Stimulated activated CD8-positive, alpha-beta memory T cell treated with anti-CD3 and anti-CD28 coated beads, Interleukin-4, amount 100 ng/mL, for 1 hour (primary cell): ENCODE measurements at places on chromosomes 3 and 15.

GRCh38 chr3:156448300-156448699 is 106.6 kb downstream of the SSR3 start:
- DNase-seq = no peak

GRCh38 chr15:34841262-34841725 is 45.9 kb upstream of the ACTC1 start:
- no peak for DNase-seq

DNA sequence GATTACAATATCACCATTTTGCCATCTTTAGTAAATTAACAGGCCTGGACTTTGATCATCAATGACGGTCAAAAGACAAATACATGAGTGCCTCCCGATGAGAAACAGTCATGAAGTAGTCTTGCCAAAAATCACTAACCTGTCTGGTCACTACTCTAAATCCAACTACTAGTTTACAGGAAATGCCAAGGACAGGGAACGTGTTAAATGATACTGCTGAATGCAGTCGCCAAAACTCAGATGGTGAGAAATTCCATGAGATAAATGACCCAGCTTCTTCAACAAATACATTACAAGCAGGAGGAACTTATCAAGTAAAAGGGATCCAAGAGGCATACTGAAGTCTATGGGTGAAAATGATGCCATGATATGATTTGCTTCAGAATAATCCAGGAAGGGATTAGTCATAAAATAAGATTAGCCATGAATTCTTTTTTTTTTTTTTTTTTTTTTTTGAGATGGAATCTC is 35.8 kb upstream of the ATP13A3 start:
- no peak for DNase-seq

DNA sequence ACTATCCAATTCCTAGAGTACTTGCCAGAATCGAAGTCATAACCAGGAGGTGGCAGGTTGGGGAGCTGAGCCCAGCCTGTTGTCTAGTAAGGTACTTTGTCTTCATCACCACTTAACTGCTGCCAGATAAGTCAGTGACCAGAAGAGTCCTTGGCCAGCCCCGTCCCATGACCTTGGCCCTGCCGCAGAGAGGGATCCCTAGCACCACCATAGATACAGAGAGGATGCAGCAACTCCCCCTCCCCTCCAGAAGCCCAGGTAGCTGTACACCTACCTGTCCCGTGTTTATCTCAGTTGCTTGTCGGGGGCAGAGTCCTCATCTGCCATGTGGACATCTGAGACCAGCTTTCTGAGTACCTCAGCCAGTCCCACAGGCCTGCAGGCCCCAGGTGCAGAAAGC is 153.6 kb upstream of the TP63 start:
- no peak for DNase-seq

- no peak for DNase-seq
Measured at GRCh38 chr3:135232226-135232625, 437.2 kb downstream of the EPHB1 start.

DNA sequence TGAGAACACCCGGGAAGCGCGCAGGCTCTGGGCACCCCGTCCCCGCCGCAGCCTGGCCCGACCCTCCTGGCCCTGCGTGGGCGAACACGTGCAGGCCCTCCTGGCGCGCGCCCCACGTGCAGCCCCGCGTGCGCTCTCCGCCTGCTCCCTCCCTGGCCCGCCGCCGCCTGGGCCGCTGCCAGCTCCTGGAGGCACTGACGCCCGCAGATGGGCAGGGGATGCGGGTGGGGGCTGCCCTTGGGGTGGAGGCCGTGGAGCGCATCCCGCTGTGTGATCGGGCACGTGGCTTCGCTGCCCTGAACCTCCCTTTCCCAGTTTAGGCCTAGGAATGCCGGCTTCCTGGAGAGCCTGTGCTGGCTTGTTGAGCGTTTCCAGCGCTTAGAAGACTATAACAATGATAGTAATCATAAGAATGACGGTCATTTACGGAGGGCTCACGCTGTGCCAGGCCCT is 104.6 kb upstream of the SLC6A6 start:
- DNase-seq = no peak

GRCh38 chr3:76362643-76363042 is 577.3 kb upstream of the ZNF717 start:
- DNase-seq = no peak

DNA sequence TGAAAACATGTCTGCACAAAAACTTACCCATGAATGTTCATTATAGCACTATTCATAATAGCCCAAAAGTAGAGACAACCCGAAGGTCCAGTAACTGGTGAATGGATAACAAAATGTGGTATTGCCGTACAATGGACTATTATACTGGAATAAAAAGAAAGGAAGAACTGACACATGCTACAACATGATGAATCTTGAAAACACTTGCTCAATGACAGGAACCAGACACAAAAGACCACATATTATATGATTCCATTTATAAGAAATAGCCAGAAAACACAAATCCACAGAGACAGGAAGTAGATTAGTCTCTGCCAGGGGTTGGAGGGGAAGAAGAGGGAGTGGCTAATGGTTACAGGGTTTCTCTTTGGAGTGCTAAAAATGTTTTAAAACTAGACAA is 18.3 kb downstream of the SHC4 start:
- DNase-seq = no peak

DNA sequence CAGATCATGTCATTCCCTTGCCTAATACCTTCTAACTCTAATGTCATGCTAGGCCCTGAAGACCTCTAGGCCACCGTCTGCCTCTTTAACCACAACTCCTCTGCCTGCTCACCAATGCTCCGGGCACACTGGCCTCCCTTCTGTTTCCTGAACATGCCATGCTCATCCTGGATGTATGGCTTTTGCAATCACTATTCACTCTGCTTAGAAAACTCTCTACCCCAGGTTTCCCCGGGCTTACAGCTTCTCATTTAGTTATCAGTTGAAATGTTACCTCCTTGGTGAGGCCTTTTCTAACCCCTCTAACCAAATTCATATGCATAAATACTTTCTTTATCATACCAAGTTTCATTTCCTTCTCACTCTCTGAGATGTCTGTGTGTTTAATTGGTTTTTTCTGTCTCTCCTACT is 727.8 kb upstream of the CFAP20DC start:
- DNase-seq = no peak

DNA sequence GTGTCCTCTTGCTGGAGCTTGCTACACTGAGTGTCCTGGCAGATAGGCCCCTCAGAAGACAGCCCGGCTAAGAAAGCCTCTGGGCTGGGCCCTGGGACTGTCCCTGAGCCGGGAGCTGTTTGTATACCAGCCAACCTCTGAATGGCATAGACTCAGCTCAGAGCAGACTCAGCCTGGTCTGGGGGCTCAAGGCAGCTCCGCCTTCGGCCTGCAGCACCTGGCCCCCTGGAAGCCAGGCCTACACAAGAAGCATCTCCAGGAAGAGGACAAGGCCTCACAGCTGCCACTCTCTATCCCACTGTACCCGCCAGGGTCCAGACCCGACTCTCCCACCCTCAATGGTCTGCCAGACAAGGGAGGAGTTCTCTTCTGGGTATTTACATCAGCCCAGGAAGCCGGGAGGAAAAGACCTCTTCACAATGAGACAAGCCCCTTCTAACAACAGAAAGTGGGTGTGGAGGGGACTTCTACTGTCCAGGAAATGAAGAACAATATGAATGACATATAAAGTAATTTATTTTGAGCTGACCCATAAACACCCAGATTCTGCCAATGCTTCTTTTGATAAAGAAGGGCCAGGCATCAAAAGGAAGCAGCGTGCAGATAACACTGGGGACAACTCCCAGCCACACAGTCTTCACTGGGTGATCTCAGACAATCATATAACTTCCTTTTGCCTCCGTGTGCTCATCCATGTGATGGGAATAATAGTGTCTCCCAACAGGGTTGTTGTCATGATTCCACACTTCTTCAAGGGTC is 110.2 kb downstream of the TPRA1 start:
- no peak for DNase-seq

GRCh38 chr3:158918008-158918407 is 116.2 kb downstream of the MFSD1 start:
- no peak for DNase-seq

- no peak for DNase-seq
Measured at GRCh38 chr3:157127268-157127667, 32.7 kb downstream of the CCNL1 start.

- DNase-seq = no peak
Measured at GRCh38 chr3:178707311-178708031, 171.2 kb downstream of the KCNMB2 start.

DNA sequence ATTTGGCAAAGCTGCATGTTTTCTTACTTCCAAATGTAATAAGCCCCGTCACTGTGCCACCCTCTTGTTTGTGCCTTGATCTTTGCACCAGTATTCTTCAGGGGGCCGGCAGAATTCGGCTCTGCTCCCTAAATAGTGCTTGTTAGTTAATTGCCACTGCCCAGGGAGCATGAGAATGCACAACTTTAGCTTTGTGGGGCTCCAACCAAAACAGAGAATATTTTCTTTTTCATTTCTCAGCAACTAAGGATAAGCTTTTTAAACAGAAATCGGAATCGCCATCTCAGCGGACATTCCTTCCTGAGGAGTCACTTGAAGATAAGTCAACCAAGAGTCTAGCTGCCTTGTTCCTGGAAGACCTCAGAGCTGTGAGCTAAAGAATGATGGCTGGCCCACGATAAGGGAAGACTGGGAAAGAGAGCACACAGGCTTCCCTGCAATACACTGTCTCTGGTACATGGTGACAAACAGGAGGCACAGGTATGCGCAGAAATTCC is 106.0 kb downstream of the LRIG1 start:
- no peak for DNase-seq

DNA sequence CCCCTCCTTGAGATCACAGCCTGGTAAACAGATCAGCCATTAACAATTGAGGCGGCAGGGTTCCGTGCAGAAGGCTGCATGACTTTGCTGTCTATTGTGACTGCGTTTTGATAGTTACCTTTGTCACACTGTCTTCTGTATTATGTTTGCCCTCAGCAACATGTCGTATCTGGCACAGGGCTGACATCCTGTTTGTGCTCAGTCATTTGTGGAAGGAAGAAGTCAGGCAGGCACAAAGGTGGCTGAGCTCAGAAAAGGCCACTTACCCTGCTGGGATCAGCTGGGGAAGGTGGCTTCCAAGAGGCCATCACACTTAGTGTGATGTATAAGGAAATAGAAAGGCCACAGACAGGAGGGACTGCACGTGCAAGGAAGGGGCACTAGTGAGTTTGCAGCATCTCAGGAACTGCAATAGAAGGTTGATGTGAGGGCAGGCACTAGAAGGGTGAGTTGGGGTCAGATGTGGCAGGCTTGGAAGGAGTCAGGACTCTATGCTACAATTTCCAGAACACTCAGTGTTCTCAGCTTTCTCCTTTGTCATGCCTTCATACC is 13.4 kb downstream of the PML start:
- DNase-seq = no peak

- no peak for DNase-seq
Measured at GRCh38 chr3:123027292-123028232, at the start of gene SEMA5B. Gene SEMA5B (minus strand): TSS chr3:123027763. CDS start chr3:122961263, 66,500 bp downstream.

GRCh38 chr3:60742606-60743145 is 508.6 kb downstream of the FHIT start:
- DNase-seq = no peak

DNA sequence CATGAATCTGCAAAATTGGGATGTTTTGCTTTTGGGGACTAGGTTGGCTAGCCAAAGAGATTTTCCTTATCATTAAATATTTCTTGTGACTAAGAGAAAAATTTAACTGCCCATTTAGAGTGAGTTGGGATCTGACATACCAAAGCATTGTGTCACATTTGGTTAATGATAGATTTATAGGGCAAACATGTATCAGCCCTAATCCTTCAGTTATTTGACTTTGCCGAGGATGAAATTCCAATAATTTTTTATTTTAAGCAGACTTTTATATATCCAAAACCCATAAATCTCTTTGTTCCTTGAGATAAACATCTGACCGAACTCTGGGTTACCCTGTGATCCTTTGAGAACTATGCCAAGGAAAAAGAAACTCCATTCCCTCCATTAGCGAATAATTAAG is 218.9 kb downstream of the CDIN1 start:
- DNase-seq = no peak

DNA sequence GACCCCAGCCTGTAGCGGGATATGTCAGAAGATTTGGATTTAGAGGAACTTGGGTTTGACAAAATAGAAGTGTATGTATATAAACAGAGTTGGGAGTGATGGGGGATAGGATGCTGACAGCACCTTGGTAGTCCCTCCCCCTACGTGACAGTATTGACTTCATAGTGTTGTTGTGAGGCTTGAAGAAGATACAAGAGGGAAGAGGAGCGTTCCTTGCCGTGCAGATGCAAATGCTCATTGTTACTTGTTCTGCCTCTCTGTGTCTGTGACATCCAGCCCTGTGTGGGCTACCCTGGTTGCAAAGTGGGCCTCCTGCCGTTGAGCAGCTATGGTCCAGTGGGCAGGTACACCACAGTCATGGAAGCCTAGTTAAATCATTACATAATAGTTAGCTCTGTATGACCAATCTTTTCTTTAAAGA is 45.0 kb downstream of the SMAD3 start:
- DNase-seq = no peak

- DNase-seq = no peak
Measured at GRCh38 chr3:188421836-188422540, 268.0 kb downstream of the LPP start.

DNA sequence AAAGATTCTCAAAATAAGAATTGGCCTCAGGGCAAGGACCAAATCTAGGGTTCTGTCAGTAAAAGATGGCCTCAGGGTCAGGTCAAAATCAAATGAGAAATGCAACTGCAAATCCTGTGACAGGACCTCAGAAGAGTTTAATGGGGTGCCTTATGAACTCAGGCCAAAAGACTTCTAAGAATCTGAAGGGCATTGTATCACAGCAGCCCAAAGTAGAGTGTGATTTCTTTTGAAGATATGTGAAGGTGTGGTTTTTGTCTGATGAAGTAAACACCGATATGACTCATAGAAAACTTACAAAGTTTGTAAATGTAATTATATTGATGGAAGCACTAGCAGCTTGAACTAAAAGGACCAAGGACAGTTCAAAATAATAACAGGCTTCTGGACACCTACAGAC is 966.1 kb downstream of the AGBL1 start:
- DNase-seq = no peak

DNA sequence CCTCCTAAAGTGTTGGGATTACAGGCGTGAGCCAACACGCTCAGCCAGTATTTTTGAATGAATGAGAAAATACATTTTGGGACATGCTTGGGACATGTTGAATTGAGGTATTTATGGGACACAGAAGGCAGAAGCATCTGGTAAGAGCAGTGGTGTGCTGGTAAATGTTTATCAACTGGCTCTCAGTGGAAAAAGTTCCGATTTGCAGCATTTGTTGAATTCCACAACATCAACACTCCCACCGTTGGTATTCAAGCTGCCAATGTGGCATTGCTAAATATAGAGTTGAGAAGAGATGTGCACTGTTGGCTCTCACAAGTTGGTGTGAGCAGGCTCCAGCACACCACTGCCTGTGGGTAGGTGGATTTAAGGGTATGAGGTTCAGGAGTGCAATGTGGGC is 35.8 kb upstream of the LRRFIP2 start:
- DNase-seq = no peak

GRCh38 chr15:89330119-89330518 is 4.5 kb downstream of the POLG start:
- no peak for DNase-seq

- no peak for DNase-seq
Measured at GRCh38 chr3:53250881-53251605, 4.8 kb downstream of the TKT start.

- no peak for DNase-seq
Measured at GRCh38 chr3:195839260-195840010, 27.7 kb upstream of the MUC4 start.
